ENCODE measurements at places on chromosomes 16 and 17.

DNA sequence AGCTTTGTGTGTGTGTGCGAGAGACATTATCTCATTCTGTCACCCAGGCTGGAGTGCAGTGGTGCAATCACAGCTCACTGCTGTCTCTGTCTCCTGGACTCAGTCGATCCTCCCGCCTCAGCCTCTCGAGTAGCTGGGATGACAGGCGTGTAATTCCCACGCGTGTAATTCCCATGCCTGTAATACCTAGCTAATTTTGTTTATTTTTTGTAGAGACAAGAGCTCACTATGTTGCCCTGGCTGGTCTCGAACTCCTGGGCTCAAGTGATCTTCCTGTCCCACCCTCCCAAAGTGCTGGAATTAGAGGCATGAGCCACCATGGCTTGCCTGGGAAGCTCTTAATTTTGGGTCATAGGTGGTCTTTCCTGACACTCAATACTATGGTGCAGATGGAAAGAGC, 205.3 kb upstream of the TNRC6C start:
- DNase-seq = no peak

- DNase-seq = no peak
These were observed 325.5 kb downstream of the C16orf95 start for GRCh38 chr16:86991679-86992078.

DNA sequence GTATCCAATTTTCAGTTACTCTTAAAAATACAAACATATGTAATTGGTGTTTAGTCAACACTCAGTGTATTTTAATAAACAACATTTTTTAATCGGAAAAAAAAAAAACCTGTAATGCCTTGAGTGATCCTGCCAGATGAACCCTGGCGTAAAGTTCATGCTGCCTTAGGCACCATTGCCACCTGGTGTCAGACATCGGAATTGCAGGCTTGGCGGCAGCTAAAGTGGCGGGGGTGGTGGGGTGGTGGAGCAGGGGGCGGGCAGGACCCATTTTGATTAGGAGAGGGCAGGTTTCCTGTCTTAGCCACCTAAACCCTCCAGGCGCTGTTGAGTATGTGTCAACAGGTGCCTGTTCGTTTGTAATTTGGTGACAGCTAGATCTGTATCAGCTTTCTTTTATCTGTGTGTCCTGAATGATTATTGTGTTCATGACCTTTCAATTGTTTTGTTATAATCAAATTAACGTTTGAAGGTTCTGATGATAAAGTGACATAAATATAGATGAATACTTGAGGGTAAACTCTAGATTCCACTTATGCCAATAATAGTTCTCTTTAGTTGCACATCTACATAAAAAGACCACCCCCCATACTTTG, 588.7 kb downstream of the CDH13 start:
- DNase-seq = no peak

- DNase-seq = no peak
These were observed 125.0 kb upstream of the IRX3 start for GRCh38 chr16:54411544-54411943.

DNA sequence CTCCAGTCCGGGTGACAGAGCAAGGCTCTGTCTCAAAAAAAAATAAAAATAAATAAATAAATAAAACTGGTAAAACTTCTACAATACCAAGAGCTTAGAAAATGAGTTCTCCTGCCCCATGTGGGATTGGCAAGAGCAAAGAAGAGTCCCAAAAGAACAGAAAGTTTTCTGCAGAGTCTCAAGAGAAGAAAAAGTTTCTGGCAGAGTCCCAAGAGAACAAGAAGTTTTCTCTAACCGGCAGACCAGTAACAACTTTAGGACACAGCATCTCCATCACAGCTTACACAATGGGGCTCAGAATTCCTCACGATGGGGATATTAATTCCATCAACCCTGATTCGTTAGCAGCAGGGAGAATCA, 1.1 kb downstream of the SLC39A11 start:
- DNase-seq = no peak

DNA sequence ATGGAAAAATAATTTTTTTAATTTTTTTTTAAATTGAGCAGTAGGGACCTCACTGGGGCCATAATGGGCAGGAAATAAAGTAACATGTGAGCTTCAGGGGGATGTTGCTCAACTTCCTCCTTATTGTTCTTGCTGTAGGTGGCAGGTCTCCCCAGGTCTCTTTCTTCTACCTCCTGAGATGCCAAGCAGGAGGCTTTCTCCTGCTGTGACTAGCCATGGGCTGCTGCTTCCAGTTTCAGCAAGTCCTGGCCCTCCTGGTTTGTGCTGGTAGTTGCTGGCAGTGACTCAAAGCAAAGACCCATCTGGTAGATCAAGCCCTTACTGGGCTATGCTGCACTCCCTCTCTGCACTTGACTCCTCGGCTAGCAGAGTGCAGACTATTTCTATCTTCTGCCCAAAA, 2.3 kb downstream of the DPEP2NB start:
- DNase-seq = no peak

DNA sequence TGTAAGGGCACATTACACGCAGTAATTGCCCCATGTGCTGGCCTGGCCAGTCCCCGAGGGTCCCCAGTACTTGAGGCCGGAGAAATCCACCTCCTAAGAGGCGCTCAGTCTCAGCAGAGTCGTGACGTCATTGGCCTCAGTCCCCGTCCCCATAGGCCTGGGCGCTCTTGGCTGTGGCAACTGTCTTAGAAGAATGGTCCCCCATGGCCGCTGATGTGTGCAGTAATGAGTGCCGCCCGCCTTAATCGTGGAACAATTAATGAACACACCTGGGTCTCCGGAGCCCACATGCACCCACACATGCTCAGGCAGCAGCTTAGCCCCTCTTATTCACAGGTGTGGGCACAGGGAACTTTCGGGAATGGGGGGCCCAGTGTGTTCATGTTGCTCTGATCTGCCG, 86.5 kb upstream of the PLCG2 start:
- no peak for DNase-seq

DNA sequence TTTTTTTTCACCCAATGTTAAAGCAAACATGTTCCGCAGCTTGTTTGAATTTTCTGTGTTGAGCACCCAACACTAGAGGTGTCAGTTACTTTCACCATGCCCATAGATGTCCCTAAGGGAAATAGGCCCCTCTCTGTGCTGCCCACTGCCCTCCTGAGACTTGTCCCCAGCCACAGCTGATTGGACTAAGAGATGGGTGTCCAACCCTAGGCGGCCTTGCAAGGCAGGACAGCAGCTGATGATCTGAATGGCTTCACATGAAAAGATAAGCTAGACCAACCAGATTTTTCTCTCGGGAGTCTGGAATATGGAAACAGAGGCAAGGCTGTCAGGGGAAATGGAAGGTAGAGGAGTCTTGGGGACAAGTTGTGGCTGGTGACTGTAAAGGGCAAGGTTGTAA, 6.1 kb upstream of the CALB2 start:
- no peak for DNase-seq

- DNase-seq = no peak
These were observed 66.3 kb downstream of the ZNF423 start for GRCh38 chr16:49789616-49790015.

GRCh38 chr17:50544516-50544915, 2.5 kb upstream of the SPATA20 start:
- DNase-seq = no peak

GRCh38 chr16:88803264-88803987, at the start of gene CDT1:
TSS of gene CDT1 (plus strand) at chr16:88803789. CDS start at chr16:88803832, 43 bp downstream.
- DNase-seq = peak; percentile 85

GRCh38 chr16:60413969-60414368, 1622.3 kb downstream of the CDH8 start:
- no peak for DNase-seq

GRCh38 chr17:35448214-35448898, at the start of gene SLFN13:
TSS of gene SLFN13 (minus strand) at chr17:35448766. CDS start at chr17:35445680, 3,086 bp downstream.
- no peak for DNase-seq

GRCh38 chr16:53881371-53881770, 177.4 kb downstream of the FTO start:
- DNase-seq = no peak

GRCh38 chr17:79485991-79486390, 124.9 kb downstream of the RBFOX3 start:
- no peak for DNase-seq

DNA sequence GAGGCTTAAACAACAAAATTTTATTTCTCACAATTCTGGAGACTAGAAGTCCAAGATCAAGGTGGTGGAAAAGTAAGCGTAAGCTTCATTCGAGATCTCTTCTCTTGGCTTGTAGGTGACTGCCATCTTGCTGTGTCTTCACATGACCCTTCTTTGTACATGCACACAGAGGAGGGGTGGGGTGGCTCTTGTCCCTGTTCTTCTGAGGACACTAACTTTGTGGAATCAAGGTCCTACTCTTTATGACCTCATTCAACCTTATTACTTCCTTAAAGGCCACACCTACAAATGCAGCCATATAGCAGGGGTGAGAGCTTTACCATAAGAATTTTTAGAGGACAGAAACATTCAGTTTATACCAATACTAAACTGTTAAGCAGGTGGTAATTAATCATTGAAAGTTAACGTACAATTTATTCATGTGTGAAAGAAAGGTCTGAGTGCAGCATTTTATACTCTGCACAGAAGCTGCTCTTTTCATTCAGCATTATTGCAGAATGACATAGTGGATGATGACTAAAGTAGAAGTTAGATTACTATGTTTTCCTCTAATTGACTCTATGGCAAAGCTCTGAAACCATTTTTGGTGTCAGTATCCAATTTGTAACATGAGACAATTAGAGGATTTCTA, 139.9 kb upstream of the HLF start:
- no peak for DNase-seq

DNA sequence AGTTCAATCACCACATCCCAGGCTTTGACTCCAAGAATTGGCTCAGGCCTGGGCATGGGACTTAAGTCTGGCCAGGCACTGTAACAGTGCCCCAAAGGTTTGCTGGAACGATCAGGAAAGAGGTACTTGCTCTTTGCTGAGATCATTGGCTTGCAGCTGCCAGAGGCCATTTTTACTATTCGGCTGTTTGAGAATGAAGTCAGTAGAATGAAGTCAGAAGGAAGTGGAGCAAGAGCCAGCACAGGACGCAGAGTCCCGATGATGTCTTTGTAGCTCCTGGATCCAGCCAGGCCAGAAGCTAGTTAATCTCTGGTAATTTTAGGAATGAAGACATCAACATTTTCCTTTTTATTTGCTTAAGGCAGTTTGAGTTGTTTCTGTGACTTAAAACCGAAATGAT, 195.5 kb downstream of the RAB11FIP4 start:
- no peak for DNase-seq

DNA sequence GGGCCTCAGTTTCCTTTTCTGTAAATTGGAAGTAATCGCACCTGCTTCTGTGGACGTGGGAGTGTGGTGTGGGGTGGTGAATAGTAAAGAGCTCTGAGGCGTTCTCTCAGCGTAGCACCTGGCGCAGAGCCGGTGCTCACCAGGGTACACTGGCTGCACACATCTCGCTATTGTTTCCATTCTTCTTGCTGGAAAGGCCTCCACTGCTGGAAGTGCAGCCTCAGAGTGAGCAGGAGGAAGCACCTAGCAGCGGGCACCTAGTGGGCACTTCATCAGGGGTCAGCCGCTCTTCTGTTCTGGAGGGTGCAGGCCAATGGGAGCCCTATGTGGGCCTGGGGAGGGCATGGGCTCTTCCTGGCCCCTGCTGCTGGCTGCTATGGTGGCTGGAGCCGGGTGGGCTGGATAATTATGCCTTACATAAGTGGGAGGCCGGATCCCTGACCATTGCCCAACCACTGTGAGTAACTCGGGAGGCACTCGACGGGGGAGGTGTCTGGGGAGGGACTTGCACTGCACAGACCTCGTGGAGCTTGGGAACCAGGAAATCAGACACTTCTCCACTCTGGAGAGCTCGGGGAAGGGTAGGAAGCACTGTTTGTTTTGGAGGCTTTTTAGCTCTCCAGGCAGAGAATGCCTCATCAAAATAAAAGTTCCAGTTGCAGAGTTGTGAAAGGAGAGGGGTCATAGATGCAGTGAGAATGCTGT, 1.7 kb downstream of the MAP2K3 start:
- DNase-seq = peak; percentile 60

GRCh38 chr17:80424261-80424660, 9.3 kb downstream of the ENDOV start:
- DNase-seq = no peak

DNA sequence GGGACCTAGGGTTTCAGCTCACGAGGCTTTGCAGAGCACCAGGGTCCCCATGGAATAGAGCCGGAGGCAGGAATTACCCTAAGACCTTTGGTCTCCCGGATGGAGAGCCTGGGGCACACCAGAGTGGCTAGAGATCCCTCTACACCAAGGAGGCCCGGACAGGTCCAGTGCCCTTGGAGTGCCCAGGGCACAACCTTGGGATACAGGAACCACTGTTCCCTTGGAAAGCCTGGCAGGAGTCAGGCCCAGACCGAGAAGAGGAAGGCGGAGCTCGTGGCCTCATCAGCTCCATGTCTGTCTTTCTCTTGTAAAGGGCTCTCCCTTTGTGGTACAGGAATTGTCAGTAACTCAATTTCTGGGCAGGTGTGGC, 3.8 kb upstream of the DBNDD1 start:
- DNase-seq = no peak

DNA sequence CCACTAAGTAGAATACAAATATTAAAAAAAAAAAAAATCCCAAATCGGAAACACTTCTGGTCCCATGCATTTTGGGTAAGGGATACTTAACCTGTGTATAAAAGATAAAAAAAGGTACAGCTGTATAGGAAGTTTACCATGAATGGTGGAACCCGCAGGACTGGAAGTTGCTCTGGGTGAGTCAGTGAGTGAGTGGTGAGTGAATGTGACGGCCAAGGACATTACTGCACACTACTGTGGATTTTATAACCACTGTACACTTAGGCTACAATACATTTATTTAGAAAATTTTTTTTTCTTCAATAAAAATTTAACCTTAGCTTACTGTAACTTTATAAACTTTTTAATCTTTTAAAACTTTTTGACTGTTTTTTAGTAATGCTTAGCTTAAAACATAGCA, 71.3 kb upstream of the BCAR1 start:
- DNase-seq = no peak

- DNase-seq = no peak
These were observed 12.3 kb downstream of the PAM16 start for GRCh38 chr16:4338712-4339299.

- no peak for DNase-seq
These were observed 993 bp downstream of the ERN1 start for GRCh38 chr17:64128787-64129514.

DNA sequence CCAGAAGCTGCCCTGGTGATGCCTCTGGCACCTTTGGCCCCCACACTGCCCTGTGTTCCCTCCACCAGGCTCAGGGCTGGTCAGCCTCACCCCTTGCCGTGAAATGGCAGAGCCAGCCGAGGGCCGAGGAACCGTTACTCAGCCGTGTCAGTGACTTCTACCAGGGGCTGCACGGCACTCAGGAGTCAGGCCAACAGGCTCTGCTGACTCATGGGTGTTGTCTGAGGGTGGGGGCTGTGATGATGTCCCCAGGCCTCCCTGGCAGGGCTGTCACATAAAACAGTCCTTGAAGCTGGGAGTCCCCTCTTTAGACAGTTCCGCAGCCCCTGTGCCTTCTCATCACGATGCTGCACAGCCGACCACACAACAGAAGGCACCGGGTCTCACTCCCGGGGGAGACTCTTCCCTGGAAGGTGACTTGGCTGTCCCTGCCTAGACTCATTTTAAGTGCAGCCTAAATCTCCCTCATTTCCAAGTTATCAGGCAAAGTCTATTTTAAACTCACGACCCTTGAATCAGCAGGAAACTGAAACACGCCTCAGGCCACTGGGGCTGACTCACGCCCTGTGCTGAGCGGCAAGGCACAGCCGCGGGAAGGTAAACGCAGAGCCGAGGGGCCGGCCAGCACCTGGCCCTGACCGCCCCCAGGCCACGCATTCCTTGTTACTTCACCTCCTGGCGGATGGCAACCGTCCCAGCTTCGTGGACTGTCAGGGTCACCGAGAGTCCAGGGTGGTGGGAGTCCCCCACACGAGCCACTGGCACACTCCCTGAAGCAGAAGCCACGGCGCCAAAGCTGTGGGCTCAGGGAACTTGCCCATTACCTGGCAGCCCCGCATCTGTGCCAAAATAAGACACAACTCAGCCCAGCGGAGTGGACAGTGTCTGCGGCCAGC, 102.6 kb downstream of the ZNF778 start:
- DNase-seq = no peak
